ENCODE measurements at places on chromosomes 3 and 15.

GRCh38 chr3:63791974-63792373 is 27.1 kb upstream of the C3orf49 start:
- DNase-seq: no peak

- DNase-seq: no peak
These were observed 45.6 kb upstream of the PAQR5 start for GRCh38 chr15:69253156-69253555.

GRCh38 chr3:10667901-10668476 is 148.0 kb upstream of the SLC6A11 start:
- no peak for DNase-seq

- DNase-seq: no peak
These were observed 183.3 kb downstream of the NR1D2 start for GRCh38 chr3:24128199-24129005.

DNA sequence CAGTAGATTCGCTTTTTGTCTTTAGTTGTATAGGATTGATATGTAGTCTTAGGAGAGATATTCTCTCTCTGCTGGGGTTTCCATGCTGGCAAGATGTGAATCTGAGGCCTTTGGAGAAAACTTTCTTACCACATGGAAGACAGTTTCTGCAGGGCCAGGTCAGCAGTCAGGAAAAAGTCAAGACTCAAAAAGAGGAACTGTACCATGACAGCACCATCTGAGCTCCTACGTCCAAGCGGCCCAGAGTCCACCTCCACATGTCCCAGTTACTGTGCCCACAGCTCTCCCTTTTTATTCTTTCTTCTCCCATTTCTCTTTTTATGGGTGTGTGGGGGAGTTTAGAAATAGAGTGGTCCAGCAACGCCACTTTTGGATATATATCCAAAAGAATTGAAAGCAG is 172.0 kb downstream of the MTHFS start:
- no peak for DNase-seq

GRCh38 chr3:45381168-45381852 is 7.1 kb upstream of the LARS2 start:
- no peak for DNase-seq

GRCh38 chr3:141408596-141408995 is 40.3 kb downstream of the ZBTB38 start:
- no peak for DNase-seq

DNA sequence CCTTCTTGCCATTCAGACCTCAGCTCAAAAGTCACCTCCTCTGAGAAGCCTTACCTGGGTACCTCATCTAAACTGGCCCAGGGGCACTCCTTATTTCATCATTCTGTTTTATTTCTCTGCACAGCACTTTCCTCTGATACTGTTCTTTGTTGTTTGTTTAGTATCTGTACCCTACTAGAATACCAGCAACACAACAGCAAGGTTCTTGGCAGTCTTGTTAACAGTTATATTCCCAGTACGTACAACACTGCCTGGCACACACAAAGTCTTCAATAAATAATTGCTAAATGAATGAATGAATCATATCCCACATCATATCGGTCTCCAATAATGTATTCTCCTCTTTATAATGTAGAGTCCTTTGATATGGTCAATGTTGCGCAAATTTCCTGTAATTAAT is 188.1 kb downstream of the FOXP1 start:
- DNase-seq: no peak

DNA sequence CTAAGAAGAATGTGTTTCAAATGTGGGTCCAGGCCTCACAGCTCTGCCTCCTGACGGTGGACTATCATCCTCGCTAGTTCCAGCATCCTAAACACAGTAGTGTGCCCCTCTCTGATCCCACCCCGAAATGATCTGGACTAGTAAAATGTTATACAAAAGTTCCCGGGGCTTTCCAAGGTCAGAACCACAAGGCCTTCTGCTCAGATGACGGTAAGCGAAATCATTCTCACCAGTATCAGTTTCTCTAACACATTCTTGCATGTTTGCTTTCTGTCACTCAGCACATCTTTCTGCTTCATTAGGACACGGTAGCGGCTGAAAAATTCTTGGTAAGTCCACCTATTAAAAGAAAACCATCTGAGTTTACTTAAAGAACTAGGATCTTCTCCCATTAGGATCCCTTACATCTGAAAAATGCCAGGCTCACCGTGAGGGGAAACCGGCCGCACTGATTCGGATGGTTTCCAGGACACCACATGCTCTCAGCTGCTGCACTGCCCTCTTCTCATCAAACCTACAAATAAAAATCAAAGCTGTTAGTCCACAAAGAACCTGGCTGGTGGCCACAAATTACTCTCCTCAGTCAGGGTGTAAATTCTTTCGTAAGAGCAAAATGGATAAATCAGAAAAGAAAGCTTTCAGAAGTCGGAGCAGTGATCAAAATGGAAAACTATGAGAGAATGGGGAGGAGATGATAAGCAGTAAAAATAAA is 83.9 kb upstream of the MYO5C start:
- DNase-seq: peak; percentile 31

- no peak for DNase-seq
These were observed 19.7 kb downstream of the ITGA11 start for GRCh38 chr15:68412218-68412617.

DNA sequence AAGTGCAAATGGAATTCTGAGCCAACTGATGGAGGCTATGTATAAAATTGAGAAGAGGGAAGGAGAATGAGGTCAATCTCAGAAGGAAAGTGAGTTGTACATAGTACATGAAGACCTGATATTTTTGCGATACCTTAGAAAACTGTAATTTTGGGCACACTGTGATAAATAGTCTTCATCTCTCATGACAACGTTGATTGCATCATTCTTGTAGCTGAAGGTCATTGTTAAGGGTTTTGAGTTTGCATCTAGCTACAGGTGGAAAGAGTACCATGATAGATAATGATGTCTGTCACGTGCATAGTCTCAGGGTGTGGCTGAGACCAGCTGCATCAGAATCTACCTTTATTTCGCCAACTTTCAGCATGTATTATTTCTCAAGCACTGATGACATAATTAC is 435.4 kb upstream of the MDFIC2 start:
- no peak for DNase-seq

- no peak for DNase-seq
These were observed 122.8 kb upstream of the CGNL1 start for GRCh38 chr15:57253500-57253899.

GRCh38 chr3:193982258-193982659 is 153.7 kb upstream of the HES1 start:
- no peak for DNase-seq

- no peak for DNase-seq
These were observed 115.7 kb upstream of the TSPAN3 start for GRCh38 chr15:77186594-77187011.

- DNase-seq: no peak
These were observed 52.6 kb downstream of the NSUN3 start for GRCh38 chr3:94115482-94115881.

DNA sequence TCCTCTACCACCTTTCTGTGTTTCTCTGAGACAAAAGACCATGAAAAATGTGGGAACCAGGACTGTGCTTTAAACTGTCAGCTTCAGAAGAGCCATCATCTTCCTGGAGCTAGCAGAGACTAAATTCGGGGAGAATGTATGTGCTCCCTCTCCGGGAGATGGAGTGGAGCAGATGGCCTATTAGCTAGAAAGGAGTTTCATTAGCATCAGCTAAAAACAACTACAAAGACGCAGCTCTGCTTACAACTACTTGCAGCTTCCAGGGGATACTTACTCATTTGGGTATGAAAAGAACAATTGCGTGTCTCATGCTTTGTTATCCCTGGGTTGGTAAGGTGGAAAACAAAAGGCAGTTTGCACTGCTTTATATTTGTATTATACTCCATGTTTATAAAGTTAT is 159.6 kb downstream of the MFSD1 start:
- no peak for DNase-seq

DNA sequence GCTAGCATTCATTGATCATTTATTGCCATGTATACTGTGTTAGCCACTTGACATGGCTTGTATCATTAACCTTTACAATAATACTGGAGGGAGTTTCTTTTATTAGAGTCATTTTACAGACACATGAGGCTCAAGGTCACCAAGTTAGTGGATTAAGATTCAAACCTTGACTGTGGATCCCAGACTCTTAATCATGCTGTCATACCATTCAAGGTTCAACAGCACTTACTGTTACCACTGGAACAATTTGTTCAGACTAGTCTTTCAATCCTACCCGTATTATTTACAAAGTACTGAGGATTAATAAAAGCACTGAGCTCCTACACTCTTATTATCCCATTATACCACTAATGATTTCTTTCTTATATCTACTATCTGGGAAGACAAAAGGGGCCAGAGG is 1.2 kb downstream of the COX17 start:
- DNase-seq: no peak

GRCh38 chr3:179179979-179180759 is 32.0 kb downstream of the PIK3CA start:
- no peak for DNase-seq

DNA sequence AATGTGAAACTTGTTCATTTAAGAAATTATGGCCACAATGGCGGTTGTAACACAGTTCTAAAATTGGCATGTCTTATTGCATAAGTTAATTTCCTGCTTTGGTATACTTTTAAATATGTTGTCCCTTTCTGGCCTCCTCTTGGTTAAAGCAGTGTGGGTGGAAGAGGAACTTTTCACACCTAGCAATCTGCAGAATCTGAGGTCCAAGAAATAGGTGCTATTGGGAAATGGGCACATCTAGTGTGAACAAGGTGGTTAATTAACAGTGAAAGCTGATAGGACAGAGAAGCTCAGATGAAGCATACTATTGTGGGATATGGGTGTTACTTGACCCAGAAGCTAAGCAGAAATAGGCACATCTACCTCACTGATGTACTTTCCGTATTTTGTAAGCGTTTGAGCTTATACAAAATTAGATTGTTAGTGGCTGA is 10.6 kb downstream of the CMC1 start:
- no peak for DNase-seq

DNA sequence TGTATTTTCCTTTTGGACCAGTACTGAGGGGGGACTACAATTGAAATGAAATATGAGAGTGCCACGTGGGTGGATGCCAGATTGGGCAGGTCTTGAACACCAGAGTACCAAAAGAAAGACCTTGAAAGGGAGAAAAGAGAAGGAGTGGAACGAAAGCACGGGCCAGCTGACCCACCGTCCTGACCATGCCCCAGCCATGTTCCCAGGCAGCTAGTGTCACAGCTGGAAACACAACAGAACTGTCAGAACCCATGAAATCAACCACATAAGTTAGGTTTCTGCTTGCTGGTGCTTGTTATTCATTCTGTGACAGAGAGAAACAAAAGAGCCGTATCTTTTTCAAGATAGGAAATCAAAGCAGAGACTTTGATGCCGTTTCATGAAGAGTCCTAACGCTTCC is 268.8 kb downstream of the MEX3B start:
- no peak for DNase-seq

DNA sequence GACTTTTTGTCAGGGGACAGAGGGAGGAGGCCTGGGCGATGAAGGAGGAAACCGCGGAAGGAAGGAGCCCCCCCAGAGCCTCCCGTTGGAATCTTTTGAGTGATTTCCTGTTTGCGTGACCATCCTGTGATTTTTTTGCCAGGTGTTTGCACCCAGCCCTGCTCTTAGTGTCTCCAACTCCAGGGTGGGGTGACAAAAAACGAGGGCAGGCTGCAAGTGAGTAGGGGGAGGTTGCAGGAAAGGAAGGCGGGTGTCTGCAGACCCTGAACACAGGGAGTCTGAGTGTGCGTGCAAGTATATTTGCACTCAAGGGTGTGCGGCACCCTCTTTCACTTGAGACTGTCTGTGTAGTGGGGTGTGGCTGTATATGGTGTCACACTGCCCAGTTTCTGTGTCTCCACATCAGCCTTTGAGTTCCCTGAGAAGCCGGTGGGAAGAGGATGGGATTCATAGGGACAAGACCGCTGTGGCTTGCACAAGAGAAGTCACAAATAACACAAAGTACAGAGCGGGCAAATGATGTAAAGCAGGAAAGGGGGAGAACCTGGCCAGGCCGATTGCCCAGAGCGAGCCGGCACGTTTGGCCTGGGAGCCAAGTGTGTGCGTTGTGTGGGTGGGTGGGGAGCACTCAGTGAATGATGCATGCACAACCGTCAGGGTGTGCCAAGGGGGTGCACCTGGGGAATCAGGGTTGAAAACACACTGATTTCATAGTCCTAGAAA is 6.6 kb downstream of the ISLR2 start:
- DNase-seq: no peak

- no peak for DNase-seq
These were observed 60.2 kb downstream of the GRM7 start for GRCh38 chr3:6921066-6921465.

GRCh38 chr3:122245513-122246174 is 62.2 kb downstream of the CASR start:
- no peak for DNase-seq

- no peak for DNase-seq
These were observed 51.3 kb upstream of the KPNA4 start for GRCh38 chr3:160616716-160617115.

DNA sequence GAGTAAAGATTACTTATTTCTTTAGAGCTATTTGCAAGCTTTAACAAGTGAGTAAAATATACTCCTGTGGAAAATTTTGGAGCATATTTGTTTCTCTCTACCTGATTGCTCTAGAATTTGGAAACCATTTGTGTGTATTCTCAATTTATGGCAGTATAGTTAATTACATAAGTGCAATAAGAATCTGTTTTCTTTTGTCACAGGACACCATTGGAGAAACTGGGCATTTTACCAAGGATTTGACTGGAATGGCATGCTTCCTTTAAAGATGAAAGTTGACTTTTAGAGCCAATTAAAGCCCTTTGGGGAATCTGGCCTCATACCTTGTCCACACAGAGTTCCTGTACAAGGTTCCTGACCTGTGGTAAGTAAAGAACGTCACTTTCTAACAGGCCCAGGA is 38.4 kb downstream of the PAQR5 start:
- DNase-seq: no peak

DNA sequence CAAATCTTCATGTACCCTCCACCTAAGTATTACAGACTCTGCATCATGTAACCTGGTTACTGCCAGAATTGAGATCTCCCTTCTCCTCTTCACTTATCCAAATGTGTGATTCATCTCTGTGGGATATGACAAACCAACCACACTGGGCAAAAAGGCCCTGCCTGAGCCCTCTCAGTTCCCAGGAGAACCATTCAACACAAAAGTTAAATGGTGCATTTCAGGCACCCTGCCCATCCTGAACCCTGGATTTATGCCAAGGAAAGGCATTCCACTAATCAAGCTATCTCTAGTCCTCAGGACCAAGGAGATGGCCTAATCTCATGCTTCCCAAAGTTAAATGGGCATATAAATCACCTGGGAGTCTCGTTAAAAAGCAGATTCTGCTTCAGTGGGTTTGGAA is 108.5 kb downstream of the TNIK start:
- DNase-seq: no peak

DNA sequence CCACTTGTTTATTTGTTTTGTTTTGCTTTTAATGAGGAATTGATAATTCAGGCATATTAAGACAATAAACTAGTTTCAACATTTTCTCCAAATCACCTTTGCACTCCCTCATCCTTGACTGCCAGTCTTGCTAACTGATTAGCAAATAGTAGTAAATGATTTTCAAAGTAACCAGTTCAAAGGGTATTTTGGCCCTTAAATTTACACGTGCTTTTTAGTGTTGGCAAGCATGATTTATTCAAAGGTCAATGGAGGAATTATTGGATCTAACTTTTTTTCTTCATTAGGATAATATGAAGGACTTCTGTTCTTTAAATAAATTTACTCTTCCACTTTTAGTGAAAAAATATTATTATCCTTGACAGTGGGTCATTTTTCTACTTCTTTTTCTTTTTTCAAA is 53.8 kb downstream of the BCHE start:
- DNase-seq: no peak

GRCh38 chr3:146464783-146465182 is 4.6 kb downstream of the PLSCR2 start:
- DNase-seq: no peak
